ENCODE measurements at places on chromosomes 13 and 19. TPM values are rescaled to one million over a fixed set of nuclear protein-coding genes. Genes with fewer than 3 reads are reported as not detected.

Gene C19orf81
- total RNA-seq: not detected

- peaks cover 16% of the 10 kb centered on the region for H3K4me1 ChIP-seq
- H3K27ac ChIP-seq: no peak overlapping the region
- DNase-seq: no peak
- no peaks in the 10 kb centered on the region for H3K27me3 ChIP-seq
- peak overlapping the region; percentile 78 for H3K4me3 ChIP-seq
Measured at GRCh38 chr19:11598103-11598483, 810 bp downstream of the ZNF627 start.

DNA sequence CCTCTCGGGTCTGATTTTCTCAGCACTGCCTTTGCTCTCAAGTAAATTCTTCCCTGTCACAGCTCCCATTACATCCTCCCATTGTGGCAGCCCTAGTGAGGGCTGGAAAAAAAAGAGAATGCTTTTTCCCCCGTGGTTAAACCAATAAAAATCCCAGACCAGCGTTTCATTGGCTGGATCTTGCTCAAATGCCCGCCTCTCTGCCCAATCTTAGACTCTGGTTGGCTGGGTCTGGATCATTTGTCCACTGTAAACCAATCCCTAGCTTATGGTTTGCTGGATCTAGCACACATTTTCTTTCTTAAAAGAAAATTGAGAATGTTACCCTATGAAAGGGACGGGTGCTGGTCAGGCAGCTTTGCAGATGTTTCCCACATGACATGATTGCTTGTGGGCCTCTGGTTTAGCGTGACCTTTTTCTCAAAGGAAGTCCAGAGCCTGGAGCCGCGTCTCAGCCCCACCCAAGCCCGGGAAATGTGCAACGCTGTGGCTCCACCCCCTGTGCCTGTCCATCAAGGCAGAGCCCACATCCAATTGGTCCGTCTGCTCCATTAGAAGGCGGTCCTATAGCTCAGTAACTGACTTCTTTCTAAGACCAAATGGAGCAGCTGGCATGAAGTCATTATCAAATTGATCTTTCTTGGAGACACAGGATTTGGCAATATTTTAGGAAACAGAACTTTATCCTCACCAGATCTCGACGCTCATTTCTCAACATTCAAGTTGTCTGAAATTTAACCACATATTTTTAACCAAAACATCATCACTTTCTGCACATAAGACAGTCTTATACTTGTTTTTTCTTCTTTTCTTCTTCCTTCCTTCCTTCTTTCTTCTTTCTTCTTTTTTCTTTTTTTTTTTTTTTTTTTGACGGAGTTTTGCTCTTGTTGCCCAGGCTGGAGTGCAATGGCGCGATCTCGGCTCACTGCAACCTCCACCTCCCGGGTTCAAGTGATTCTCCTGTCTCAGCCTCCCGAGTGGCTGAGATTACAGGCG is 2.6 kb upstream of the MCEMP1 start:
- H3K27ac ChIP-seq: no peak overlapping the region
- H3K4me3 ChIP-seq: no peak overlapping the region
- no peak for DNase-seq
- H3K27me3 ChIP-seq: peaks cover 3% of the 10 kb centered on the region

- H3K4me3 ChIP-seq: no peak overlapping the region
- no peaks in the 10 kb centered on the region for H3K4me1 ChIP-seq
- DNase-seq: no peak
- H3K27ac ChIP-seq: no peak overlapping the region
- no peaks in the 10 kb centered on the region for H3K36me3 ChIP-seq
Measured at GRCh38 chr19:38234615-38235014, 10.6 kb upstream of the DPF1 start.

GRCh38 chr19:48746738-48747575 is at the start of gene IZUMO1:
TSS of gene IZUMO1 (minus strand) at chr19:48746909. CDS start at chr19:48745859, 1,050 bp downstream.
- H3K4me3 ChIP-seq: no peak within 1 kb of the TSS
- peaks cover 16% of the 10 kb centered on the region for H3K4me1 ChIP-seq
- DNase-seq: no peak

GRCh38 chr19:55080968-55081769 is 5.5 kb downstream of the EPS8L1 start:
- peak overlapping the region; percentile 57 for H3K4me3 ChIP-seq
- DNase-seq: peak; percentile 94
- H3K36me3 ChIP-seq: no peaks in the 10 kb centered on the region
- H3K27ac ChIP-seq: peak overlapping the region; percentile 49
- H3K4me1 ChIP-seq: peaks cover 35% of the 10 kb centered on the region
- H3K27me3 ChIP-seq: peaks cover 21% of the 10 kb centered on the region

DNA sequence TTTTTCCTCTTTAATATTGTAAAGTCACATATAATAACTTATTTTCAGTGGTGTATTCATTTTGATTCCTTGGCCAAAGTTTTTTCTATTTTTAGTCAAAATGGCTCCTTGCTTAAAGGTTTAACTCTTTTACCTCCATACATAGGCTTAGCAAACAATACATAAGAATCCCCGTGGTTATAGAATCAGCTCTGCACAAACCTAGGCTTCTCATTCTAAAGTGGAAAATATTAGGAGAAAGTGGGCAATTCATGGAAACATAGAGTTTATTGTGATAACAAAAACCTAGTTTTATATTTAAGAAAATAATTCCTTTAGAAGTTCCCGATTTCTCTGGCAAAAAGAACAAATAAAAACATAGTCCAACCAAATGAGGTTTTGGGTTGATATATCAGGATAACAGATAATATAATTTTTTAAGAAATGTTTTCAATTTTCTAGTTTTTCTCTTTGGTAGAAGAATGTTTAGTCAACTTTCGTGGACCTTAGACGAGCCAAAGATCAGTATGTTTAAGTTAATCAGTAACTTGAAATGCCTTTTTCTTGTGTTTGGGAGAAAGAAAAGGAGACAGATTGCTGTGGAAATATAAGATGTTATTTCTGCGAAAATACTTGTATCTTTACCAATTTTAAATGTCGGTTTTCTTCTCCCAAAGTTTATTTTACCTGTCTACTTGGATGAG is 93.4 kb upstream of the KLF12 start:
- no peak for DNase-seq
- H3K36me3 ChIP-seq: no peaks in the 10 kb centered on the region
- peaks cover 3% of the 10 kb centered on the region for H3K4me1 ChIP-seq
- H3K27me3 ChIP-seq: peaks cover 2% of the 10 kb centered on the region

DNA sequence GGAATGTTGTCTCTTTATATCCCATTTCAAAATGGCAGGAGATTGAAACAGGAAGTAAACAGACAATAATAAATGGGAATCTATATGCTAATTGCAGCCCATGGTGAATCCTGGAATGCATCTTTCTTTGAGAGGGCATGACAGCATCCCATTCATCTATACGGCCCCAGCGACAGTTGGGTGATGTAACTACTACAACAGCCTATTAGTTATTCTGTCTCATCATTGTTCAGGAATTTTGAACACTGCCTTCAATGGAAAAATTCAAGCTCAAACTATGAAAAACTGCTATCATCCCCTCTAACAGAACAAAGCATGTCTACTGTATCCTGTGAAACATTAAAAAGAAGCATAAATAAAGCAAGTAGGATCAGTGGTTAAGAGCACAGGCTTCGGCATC is 262.1 kb downstream of the DCT start:
- no peaks in the 10 kb centered on the region for H3K27me3 ChIP-seq
- no peaks in the 10 kb centered on the region for H3K4me1 ChIP-seq
- no peak overlapping the region for H3K4me3 ChIP-seq
- no peak overlapping the region for H3K27ac ChIP-seq

DNA sequence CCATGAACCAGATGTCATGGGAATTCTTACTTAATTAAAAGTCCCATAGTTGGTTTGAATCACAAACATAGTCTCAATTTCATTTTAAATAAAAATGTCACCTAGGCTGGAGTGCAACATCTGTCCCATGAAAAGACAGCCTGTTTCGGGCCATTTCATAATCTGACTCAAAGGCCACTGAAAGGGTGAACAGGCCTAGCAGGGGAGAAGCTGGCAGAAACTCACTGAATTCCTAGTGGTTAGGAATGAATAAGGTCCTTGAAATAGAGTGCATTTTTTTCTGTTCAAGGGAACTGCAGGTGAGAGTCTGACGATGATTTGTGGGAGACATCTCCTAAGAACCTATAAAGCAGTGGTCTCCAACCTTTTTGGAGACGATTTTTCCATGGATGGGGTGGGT is 44.0 kb upstream of the PCCA start:
- no peak for DNase-seq
- no peak overlapping the region for H3K27ac ChIP-seq
- H3K27me3 ChIP-seq: no peaks in the 10 kb centered on the region
- no peaks in the 10 kb centered on the region for H3K4me1 ChIP-seq
- no peaks in the 10 kb centered on the region for H3K36me3 ChIP-seq
- no peak overlapping the region for H3K4me3 ChIP-seq

GRCh38 chr13:80276371-80277289 is 64.3 kb downstream of the SPRY2 start:
- no peak for DNase-seq
- no peaks in the 10 kb centered on the region for H3K27me3 ChIP-seq
- no peak overlapping the region for H3K4me3 ChIP-seq
- no peaks in the 10 kb centered on the region for H3K36me3 ChIP-seq
- H3K27ac ChIP-seq: no peak overlapping the region
- H3K4me1 ChIP-seq: peaks cover 5% of the 10 kb centered on the region

GRCh38 chr13:46295491-46296114 is 83.9 kb downstream of the LRRC63 start:
- peak overlapping the region; percentile 83 for H3K27ac ChIP-seq
- H3K27me3 ChIP-seq: no peaks in the 10 kb centered on the region
- no peaks in the 10 kb centered on the region for H3K36me3 ChIP-seq
- peaks cover 29% of the 10 kb centered on the region for H3K4me1 ChIP-seq

DNA sequence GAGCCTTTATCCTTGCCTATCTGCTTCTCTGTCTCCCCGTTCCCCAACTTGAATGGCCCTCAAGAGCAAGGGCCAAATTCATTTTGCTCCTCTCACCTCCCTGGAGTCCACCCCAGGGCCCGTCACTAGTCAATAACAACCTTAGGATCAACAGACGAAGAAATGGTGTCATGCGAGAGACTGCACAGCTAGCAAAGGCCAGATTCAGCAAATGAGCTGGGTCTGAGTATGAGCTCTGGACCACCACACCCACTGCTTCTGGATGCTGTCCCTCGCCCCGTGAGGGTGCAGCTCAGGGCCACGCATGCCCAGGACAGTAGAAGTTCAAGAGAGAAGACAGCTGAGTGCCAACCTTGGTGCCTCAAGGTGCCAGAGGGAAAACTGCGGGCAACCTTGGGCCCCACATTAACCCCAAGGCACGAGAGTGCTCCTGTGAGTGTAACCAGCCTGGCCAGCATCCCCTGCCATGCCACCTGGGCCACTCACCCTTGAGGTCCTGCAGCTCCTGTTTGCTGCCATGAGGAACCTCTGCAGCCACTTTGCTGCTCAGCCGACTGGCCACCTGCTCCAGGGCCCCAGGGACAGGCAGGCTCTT is 11.8 kb upstream of the AKAP8L start:
- H3K27me3 ChIP-seq: no peaks in the 10 kb centered on the region
- peaks cover 22% of the 10 kb centered on the region for H3K36me3 ChIP-seq
- H3K27ac ChIP-seq: no peak overlapping the region

DNA sequence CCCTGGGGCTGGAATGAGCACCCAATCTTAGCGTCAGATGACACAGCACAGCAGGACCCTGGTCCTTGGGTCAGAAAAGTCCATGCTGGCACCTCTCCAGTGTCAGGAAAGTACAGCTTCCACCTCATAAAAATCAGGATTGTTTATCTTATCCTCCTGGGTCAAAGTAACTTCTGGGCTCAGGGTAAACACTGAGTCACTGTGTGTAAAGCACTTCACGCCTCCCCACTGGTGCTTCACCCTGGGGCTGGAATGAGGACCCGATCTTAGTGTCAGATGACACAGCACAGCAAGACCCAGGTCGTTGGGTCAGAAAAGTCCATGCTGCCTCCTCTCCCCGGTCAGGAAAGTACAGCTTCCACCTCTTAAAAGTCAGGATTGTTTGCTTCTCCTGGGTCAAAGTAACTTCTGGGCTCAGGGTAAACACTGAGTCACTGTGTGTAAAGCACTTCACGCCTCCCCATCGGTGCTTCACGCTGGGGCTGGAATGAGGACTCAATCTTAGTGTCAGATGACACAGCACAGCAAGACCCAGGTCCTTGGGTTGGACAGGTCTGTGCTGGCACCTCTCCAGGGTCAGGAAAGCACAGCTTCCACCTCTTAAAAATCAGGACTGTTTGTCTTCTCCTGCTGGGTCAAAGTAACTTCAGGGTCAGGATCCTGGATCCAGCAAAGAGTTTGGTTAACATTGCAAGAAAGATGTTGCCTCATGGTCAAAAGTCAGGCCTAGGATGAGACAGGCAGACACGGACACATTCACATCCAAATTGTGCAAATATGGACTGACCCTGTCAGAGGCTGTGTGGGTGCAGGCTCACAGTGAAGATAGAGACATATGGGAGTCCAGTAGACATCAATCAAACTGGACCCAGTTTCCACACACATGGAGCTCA is 39.2 kb upstream of the CYP2A7 start:
- no peak overlapping the region for H3K4me3 ChIP-seq
- H3K4me1 ChIP-seq: no peaks in the 10 kb centered on the region
- no peaks in the 10 kb centered on the region for H3K27me3 ChIP-seq
- H3K27ac ChIP-seq: no peak overlapping the region
- H3K36me3 ChIP-seq: no peaks in the 10 kb centered on the region

GRCh38 chr13:48542581-48543341 is 9.9 kb upstream of the RCBTB2 start:
- H3K36me3 ChIP-seq: no peaks in the 10 kb centered on the region
- DNase-seq: no peak
- H3K27ac ChIP-seq: no peak overlapping the region

DNA sequence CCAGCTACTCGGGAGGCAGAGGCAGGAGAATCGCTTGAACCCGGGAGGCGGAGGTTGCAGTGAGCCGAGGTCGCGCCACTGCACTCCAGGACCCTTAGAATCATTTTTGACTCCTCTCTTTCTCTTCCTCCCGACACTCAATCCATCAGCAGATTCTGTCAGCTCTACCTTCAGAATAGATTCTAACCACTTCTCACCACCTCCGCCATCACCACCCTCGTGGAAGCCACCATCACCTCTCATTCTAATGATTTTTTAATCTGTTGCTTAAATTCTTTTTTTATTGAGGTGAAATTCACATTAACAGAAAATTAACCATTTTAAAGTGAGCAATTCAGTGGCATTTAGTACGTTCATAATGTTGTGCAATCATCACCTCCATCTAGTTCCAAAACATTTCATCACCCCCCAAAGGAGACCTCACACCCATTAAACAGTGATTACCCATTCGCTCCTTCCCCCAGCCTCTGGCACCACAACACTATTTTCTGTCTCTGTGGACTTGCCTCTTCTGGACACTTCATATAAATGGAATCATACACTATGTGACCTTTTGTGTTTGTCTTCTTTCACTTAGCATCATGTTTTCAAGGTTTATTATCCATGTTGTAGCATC is 5.0 kb upstream of the CCDC61 start:
- H3K4me3 ChIP-seq: no peak overlapping the region
- H3K27ac ChIP-seq: no peak overlapping the region
- no peaks in the 10 kb centered on the region for H3K36me3 ChIP-seq
- no peaks in the 10 kb centered on the region for H3K27me3 ChIP-seq

GRCh38 chr13:23427342-23427843 is 6.1 kb downstream of the SACS start:
- no peak overlapping the region for H3K4me3 ChIP-seq
- no peak overlapping the region for H3K27ac ChIP-seq
- H3K27me3 ChIP-seq: no peaks in the 10 kb centered on the region
- H3K36me3 ChIP-seq: no peaks in the 10 kb centered on the region
- DNase-seq: no peak

All from natural killer cell (primary cell).